ENCODE measurements at places on chromosomes 2 and 18. TPM values are rescaled to one million over a fixed set of nuclear protein-coding genes. Genes with fewer than 3 reads are reported as not detected.

Gene ROCK2
- 42.2 TPM for total RNA-seq

Gene RGPD3
- 0.14 TPM for total RNA-seq

Gene G6PC2
- not detected for total RNA-seq

Gene RMC1
- 27.0 TPM for total RNA-seq

Gene ZNF804A
- total RNA-seq, result 4.1 TPM

Gene DUSP2
- 11.3 TPM for total RNA-seq

Gene UGT1A8
- 26.4 TPM for total RNA-seq

Gene REV1
- 28.7 TPM for total RNA-seq
